Activated T-helper 1 cell treated with anti-CD3 and anti-CD28 coated beads, Interleukin-2, amount 50 U/mL, for 16 hours (primary cell): ENCODE measurements at places on chromosomes 1 and 21.
A peak's percentile ranks its signal among the peaks of the same experiment; 100 is the strongest.

DNA sequence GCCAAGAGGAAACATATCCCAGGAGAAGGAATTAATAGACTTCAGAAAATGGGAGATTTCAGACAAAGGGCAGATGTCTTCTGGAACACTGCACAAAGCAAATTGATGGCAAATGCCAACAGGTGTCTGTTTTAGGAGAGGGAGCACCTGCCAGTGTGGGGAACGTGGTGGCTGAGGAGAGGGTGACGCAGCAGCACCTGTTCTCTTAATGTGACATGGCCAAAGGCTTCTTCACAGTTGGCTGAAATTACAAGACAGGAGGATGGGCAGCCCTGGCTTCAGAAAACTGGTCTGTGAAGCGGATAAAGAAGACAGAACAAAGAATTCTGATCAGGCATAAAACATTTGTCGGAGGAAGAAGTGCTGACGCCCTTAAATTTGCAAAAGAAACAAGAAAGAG, 178.7 kb upstream of the RUNX1 start:
- DNase-seq = no peak

DNA sequence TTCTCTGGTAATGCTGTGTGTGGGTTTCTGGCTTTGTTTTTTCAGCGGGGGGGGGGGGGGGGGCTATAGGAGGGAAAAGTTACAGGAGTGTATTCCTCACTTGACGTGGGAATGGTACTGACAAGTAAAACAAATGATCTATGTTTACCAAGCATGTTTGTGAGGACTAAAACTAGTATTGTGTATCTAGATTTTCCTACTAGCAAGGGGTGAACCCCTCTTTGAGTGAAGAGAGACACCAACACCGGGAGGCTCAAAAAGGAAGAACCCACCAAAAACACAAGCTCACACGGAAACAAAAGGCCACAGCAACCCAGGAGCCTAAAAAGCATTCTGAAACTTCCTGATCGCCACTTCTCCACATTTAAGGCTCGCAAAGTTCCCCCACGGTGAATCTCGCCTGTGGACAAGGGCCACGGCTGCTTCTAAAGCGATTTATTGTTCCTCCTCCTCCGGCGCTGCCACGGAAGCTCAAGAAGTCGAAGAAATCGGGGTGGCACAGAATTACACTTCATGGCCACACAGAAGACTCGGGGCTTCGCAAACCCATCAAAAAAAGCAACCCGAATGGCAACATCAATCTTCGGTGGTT, 703 bp downstream of the PUM1 start:
- no peak for DNase-seq

- DNase-seq = no peak
Measured at GRCh38 chr1:186165303-186165702, 209.8 kb downstream of the TPR start.

DNA sequence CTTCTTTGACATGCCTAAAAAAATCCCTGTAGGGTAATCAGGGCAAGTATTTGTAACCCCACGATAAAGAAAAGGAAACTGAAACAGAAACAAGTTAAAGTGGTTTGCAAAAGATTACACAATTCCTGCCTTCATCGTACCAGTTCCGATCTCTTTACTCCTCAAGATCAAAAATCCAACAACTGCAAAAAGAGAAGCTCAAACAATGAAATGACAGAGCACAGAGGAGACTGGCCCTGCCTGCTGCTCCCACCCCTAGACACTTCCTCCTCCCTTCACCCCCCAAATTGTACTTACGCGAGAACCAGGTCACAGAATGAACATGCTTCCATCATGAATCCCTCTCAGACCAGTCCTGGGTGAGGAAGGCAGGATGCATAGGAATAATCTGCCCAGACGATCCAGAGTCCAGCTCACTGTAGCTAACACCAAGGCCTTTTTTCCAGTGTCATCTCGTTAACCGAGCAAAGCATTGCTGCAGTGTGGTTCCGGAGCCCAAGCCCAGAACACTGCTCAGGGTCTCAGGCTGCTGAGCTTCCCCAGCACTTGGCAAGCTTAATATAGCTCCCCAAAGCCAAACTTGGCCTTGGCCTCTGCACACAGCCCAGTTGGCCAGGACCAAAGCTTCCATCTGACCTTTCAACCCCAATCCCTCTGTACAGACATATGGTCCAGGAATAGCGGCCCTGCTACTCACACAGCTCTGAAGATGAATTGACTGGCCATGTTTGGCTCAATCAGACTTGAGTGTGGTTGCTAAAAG, 20.3 kb downstream of the RXRG start:
- no peak for DNase-seq

DNA sequence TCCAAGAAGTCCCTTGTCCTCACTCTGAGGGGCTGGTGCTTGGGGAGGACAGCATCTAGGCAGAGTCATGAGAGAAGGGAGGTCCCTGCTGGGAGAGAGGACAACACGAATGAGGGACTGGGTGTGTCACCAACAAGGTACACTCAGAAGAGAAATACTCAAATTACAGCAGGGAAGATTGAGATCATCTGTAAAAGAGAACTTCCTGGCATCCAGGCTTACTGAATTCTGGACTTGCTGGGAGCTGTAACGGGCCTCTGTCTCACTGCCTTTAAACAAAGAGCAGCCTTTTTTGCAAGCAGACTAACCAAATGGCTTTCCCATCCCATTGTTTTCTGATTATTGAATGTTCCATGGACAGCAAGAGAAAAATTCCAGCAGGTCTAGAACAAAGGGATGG, 195.7 kb upstream of the RAB4A start:
- DNase-seq = no peak

- DNase-seq = no peak
Measured at GRCh38 chr1:70247122-70247521, 25.9 kb downstream of the SRSF11 start.

DNA sequence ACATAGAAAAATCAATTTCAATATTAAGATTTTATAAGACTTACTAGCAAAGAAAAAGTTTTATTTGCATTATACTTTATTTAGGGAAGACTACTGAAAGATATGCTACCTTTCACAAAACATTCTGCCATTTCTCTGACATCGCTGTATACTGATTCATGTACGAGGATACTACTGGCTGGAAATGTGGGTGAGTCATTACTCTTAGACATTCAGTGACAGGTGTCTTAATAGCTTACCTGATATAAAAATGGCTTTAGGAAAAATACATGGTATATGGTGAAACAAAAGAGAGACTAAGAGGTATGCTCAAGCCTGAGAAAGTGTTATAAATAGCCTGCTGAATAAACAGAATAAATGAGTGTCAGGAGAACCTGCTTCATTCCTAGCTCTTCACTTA, 73.0 kb upstream of the EXO1 start:
- DNase-seq = no peak

DNA sequence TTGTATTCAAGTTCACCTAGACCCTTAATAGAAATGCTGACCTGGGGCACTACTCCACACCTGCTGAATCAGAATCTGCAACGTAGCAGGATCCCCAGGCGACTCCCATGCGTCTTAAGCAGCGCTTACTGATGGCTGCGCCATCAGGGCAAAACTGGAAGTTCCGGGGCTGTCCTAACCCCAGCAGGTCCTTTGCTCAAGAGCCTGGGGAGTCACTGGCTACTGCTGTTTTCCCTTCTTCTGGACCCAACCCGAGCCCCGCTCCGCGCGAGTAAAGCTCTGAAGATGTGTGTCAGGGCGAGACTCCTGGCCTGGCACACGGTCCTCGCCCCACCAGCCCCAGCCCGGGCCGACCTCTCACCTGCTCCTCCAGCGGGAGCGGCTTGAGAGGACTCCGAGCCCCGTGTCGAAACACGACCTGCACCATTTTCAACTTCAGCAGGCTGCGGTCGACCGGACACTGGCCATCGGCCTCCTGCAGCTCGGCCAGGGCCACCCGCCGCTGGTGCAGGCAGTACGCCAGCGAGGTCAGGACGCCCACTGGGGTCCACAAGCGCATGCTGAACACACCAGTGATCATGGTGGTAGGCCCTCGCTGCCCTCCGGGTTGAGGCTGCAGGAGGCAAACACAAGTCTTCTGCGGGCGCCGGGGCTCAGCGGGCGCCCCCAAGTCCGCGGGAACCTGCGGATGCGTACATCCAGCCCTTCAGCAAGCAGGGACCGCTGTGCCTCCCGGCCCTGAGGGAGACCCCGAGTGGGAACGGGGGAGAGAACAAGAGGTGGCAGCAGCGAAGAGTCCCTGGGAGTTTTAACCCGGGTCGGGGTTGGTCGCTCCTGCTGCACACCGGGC, 630 bp downstream of the ACP6 start:
- peak; percentile 5 for DNase-seq

DNA sequence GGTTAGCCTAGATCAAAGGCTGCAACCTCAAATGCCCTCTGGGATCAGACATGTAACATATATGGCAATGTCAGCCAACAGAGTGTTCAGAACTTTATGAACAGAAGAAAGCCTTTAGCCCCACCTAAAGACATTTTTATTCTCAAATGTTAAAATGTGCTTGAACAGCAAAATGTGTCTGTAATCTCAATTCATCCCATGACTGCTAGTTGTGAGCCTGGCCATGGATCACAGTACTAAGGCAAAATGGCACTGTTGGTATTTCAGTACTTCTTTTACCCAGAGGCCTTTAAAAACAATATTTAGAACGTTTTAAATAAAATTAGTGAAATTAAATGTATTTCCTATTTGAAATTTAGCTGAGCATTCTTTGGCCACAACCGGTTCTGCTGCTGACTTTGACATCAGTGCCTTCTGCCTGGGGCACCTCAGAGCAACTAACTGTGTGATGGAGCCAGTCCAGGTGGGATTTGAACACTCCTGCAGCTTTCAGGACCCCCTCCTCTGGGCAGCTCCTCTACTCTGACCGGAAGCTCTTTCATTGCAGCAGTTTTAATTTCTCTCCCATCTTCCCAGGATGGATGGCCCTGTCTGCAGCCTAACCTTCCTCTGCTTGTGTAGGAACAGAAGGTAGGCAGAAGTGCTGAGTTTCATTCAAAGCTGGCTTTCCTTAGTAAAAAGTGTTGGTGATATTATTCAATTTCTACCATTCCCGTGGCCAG, 68.3 kb upstream of the NFIA start:
- no peak for DNase-seq

- no peak for DNase-seq
Measured at GRCh38 chr1:20558191-20558590, 5.8 kb downstream of the FAM43B start.

GRCh38 chr1:41241354-41241748, 755 bp downstream of the SCMH1 start:
- peak; percentile 7 for DNase-seq

- no peak for DNase-seq
Measured at GRCh38 chr1:152141971-152142584, 16.9 kb downstream of the RPTN start.

DNA sequence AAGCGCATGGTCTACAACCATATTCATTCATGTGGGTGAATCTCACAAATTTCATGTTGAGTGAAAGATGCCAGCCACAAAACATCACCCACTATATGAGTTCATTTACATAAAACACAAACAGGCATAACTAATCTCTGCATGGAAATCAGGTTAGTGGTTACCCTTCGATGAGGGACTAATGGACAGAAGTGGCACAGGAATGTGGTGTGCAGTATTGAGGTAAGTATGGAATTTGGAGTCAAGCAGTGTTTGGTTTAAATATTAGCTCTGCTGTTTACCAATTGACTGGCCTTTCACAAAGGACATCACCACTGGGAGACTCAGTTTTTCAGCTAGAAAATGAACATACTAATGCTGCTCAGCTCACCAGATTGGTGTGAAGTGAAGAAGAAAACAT, 24.2 kb downstream of the CCDC185 start:
- DNase-seq = no peak

DNA sequence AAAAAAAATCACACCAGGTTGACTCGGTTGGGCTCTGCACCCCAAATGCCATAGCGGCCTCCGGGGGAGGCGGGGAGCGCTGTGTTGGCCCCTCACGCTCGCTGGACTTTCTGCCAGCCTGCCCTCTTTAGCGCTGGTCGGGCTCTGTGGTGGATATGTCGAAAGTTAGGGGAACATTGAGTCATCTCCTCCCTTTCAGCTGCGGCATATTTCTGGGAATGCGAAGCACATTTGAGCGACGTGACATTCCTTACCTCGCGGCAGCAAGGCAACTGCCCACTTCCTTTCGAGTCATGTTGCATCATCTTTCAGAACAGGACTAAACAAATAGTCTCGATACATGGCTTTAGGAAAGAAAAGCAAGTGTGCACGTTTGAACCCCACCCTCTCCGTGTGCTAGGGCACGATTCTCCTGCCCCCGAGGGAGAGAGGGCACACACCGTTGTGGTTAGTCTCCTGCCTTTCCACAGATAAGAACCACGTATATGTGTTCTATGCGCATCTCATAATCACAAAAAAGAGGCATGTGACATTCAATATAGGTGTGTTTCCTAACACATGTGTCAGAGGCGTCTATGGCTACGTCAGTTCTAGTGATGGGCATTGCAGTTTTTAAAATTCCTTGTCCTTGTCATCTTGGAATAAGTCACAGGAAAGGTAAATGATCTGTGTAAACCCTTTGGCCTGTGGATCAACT, 105.9 kb upstream of the SLC45A1 start:
- DNase-seq = no peak

DNA sequence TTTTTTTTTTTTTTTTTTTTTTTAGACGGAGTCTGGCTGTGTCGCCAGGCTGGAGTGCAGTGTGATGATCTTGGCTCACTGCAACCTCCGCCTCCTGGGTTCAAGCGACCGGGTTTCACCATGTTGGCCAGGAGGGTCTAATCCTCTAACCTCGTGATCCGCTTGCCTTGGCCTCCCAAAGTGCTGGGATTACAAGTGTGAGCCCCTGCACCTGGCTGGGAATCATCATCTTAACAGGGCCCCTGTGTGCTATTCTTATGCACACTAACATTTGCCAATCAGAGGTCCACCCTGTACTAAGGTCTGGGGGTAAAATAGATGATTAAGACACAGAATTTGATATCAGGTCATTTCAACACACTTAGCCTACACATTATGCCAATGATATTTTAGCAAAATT, 278.7 kb upstream of the CHRM3 start:
- no peak for DNase-seq

DNA sequence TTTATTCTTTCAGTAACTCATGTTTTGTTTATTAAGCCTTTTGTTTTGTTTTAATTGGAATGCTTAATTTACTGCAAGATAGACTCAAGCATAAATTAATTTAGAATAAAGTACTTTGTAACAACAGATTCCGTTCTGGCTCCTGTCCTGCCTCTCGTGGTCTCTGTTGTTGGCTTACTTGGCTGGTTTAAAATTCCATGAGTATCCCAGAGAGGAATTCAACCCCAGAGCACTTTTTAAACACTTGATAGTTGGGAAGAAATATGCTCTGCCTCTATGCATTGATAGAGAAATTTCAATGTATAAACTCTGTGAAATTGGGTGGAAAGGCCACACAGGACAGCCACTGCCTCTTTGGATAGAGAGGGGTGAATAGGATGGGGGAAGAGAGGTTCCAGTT, 89.7 kb downstream of the ATP5PO start:
- no peak for DNase-seq

GRCh38 chr21:15592271-15592860, 137.4 kb upstream of the USP25 start:
- DNase-seq = no peak

- DNase-seq = no peak
Measured at GRCh38 chr1:44698138-44698537, 23.6 kb downstream of the ARMH1 start.

DNA sequence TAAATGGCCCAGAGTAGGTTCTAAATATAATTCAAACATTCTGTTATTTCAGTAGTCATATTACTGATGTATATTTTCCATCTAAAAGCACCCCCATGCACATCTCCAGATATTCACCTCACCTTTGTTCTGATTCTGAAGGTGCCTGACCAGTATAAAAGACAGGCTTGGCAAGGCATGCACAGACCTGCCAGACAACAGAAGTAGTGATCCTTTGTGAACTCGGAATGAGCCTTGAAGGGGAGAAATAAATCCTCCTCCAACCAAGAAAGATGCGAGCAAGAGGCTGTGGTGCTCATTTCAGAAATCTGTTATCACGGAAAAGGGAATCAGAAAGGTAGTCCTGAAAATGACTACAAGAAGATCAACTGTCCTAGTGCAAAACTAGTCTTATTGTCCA, 287.3 kb downstream of the VAV3 start:
- no peak for DNase-seq
